ENCODE measurements at places on chromosomes 4 and X.

- DNase-seq = no peak
Measured at GRCh38 chr4:169675825-169676224, 55.4 kb downstream of the CLCN3 start.

DNA sequence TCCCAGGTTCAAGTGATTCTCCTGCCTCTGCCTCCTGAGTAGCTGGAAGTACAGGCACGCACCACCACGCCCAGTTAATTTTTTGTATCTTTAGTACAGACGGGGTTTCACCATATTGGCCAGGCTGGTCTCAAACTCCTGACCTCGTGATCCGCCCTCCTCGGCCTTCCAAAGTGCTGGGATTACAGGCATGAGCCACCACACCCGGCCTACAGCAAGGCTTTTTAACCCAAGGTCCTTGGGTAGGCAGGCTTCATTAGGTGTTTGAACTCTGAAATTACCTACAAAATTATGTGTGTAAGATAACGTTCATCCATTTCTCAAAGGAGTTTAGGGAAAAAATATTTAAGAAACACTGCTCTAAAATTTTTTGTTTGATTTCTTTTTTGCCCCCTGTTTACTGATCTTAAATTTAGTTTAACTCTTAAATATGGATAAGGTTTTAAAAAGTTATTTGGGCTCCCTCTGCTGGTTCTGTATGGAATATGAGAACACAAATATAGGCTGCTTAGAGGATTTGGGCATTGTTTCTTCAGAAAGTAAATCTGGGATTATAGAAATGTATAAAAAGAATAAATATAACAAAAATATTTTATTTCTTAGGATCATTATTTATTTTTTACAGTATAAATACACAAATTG lies 92.8 kb downstream of the CBR4 start:
- peak; percentile 22 for DNase-seq

DNA sequence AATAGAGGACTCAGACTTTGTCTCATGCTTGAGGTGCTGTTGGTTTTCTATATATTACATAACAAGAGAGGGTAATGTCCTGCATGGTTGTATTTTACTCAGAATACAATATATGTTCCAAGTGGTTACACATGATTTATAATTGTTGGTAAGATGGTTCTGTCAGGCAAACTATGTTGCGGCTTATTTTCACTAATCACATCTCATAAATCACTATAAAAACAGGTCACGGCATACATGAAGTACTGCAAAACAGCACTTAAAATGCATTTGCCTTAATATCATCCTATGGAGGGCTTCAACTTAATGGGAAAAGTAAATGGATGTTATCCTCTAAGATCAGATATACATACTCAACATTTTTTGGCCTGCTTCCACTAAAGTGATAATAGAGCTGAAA lies 246.0 kb upstream of the ARSJ start:
- DNase-seq = no peak

GRCh38 chrX:66020631-66021334 lies 19.1 kb downstream of the VSIG4 start:
- no peak for DNase-seq

DNA sequence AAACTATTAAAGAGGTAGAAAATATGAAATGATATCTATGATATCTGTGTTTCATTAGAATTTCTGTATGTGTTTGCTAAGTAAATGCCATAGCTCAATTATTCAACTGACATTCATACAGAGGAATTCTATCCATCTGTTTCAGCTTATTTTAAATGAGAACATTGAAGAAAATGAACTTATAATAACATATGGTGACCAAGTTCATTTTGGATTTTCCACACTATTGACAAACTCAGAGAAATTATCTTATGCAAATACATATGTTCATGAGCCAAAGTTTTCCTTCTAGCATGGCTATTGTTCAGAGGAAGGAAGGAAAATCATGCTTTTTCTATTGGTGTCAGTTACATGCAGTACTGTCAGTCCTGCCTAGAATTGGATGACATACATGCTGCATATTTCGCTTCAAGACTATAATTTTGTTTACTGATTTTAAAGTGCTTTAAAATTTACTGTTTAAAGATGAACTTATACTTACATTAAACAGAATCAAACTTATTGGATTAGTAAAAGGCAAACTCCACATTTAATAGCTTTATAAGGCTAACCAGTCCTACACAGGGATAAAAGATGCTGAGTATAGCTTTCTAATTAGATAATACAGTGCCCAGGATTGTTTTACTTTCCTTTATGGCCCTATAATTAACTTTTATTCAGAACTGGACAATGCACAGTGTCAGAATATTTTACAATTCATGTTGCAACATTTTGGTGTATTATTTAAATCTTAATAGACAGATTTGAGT lies 646.2 kb downstream of the TRAM1L1 start:
- DNase-seq = no peak

DNA sequence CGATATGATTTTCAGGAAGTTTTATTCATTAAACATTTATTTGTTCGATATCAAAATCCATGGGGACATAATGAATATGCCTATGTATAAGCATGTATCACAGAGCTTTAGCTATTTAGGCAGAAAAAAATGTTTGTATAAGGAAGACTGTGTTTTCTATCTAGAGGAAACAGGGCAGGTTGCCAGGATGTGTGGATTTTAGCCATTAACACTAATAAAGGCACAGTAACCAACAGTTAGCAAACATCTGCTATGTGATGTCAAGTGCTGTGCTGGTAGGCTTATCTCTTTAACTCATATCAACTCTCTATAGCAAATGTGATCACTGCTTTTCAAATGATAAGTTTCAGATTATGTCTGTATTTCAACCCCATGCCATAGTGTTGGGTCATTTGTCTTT lies 708.9 kb upstream of the HS3ST1 start:
- no peak for DNase-seq

GRCh38 chrX:134254511-134254910 lies 17.5 kb downstream of the CCDC160 start:
- DNase-seq = no peak

DNA sequence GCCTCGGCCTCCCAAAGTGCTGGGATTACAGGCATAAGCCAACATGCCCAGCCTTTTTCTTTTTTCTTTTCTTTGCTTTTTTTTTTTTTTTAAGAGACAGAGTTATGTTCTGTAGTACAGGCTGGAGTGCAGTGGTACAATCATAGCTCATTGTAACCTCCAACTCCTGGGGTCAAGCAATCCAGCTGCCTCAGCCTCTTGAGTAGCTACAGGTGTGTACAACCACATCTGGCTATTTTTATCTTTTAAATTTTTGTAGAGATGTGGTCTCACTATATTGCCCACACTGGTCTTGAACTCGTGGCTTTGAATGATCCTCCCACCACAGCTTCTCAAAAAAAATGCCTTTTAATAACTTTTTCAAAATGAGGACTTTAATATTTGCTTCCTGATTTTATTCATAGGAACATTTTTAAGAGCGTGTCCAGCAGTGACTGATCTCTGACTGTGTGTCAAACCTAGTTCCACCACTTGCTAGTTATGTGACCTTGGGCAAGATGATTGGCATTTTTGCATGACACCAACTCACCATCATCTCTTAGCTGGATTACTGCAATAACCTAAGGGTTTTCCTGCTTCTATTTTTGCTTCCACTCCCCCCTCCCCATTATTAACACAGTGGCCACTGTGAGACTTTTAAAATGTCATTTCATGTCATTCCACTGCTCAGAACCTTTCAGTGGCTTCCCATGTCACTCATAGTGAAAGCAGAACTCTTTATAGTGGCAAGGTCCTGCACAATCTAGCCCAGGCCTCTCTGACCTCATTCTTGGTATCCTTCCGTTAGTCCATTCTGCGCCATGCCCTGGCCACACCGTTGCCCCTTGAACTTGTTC lies 4.5 kb upstream of the TNIP3 start:
- no peak for DNase-seq

GRCh38 chr4:17718471-17718870 lies 63.0 kb downstream of the FAM184B start:
- DNase-seq = no peak

DNA sequence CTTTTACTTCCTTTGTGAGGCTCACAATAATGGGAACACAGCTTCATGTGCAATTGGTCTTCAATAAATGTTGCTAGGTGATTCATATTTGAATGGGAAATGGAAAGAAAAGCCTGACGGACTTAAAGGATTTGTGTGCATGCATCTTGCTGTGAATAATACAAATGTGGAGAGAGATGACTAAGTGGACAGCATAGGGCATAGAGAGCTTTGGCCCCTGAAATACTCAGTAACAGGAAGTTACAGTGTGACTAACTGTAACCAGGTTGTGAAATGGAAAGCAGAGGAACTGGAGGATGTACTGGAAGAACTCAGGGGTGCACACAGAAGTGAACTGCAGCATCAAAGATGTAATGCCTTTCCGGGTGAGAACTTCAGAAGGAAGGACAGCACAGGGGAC lies 206.7 kb downstream of the MGST2 start:
- DNase-seq = peak; percentile 96

DNA sequence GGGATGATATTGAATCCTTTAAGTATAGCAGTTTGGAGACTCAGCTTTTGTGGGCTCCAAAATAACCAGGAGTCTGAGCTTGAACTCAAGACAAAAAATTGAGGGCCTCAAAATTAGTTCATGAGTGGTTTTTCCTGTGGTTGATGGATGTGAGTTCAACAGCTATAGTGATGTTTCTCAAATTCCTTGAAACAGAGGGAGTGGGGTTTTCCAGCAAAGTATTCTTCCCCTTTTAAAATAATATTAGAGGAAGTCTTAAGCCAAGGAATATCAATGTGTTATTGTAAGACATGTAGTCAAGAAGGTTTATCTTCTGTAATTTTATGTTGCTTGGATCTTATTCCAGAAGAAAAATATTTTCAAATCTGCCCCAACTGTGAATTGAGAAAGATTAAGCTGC lies 10.6 kb downstream of the OTC start:
- no peak for DNase-seq

DNA sequence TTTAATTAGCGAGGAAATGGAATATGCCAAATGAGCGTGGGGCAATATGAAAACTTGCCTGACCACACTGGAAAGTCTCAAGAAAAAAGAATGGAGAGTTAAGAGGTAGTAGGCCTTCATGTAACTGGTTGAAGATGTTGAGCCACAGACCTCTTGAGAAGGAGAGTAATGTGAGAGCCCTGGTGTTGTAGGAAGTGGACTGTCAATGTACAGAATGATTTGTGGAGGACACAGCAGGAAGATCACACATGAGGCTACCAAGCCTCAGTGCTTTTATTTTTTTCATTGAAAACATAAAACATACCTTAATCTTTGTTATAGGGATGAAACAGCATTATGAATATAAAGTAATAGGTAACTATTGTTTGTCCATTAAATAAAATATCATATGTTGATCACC lies 331.6 kb downstream of the UNC5C start:
- DNase-seq = no peak

- no peak for DNase-seq
Measured at GRCh38 chr4:143417679-143418403, 81.2 kb downstream of the GAB1 start.

GRCh38 chr4:91116861-91117260 lies 989.7 kb downstream of the CCSER1 start:
- DNase-seq = no peak

DNA sequence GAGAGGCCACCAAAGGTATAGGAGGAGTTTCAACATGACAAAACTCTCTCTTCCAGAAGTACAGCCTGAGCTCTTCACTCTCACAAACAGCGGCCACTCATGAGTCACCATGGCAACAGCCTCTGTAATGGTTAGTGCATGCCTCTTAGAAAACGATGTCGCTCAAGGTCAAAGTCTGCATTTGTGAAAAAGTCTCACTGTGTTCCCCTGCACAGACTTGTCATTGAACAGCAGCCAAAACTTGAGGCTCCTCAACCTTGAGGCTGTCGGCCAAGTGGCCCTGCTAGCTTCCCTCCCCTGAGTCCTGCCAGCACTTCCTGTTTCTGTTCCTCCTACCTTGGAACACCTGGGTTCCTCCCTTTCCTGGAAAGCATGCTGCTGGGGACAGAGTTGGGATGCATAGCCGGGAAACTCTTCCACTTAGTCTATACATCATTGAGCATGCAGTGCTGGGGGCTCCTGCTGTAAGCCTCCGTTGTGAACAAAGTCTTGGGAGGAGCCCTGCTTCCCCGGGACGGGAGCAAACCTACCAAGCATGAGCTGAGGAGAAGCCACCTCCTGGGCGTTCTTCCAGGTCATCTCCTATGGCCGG lies 66.6 kb downstream of the ING2 start:
- peak; percentile 21 for DNase-seq

DNA sequence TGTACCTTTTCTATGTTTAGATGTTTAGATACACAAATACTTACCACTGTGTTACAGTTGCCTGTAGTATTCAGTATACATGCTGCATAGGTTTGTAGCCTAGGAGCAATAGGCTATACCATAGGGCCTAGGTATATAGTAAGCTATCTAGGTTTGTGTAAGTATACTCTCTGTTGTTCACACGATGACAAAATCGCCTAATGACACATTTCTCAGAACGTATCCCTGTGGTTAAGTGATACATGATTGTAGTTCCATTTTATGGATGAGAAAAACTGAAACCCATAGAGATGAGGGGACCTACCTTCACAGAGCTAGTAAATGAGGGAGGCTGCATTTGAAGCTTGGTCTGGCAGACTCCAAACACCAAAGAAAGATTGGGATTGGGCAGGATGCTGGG lies 79.4 kb upstream of the EFNB1 start:
- DNase-seq = no peak

DNA sequence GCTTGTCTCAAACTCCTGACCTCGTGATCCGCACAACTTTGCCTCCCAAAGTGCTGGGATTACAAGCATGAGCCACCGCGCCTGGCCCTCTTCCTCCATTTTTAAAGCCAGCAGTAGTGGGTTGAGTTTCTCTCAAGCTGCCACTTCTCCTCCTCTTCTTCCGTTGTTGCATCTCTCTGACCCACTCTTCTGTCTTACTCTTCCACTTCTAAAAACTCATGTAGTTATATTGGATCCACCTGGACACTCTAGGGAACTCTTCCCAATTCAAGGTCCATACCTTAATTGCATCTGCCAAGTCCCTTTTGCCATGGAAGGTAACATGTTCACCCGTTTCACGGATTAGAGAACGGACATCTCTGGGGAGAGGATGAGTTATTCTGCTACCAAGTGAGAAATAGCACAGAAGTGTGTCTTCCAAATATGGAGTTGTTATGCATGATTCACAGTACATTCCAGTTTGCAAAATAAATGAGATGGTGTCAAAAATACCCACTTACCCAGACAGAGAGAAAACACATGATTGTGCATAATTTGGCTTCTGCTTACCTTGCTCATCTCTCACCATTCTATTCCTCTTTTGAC lies 51.8 kb downstream of the GBA3 start:
- DNase-seq = no peak

DNA sequence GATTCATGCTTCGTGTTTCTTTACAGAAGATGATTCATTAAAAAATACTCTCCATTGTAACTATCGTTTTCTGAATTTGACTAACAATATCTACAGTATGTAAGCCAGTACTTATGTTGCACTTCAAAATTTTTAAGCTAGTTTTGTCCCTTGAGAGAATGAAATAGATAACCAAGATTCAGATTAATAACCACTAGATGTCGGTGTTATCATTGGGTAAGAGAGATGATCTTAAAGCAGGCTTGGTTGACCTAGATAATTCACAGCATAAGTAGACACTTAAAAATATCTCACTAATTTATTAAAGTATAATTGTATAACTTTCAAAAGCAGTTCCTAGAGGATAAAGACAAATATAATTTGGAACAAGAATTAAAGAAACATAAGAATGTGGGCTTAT lies 430.9 kb downstream of the C4orf33 start:
- DNase-seq = no peak

- peak; percentile 60 for DNase-seq
Measured at GRCh38 chr4:102787096-102787881, 26.5 kb upstream of the MANBA start.
